ENCODE measurements at places on chromosomes 11 and 22.

GRCh38 chr11:112793416-112793815 is 167.8 kb upstream of the NCAM1 start:
- no peak for DNase-seq

DNA sequence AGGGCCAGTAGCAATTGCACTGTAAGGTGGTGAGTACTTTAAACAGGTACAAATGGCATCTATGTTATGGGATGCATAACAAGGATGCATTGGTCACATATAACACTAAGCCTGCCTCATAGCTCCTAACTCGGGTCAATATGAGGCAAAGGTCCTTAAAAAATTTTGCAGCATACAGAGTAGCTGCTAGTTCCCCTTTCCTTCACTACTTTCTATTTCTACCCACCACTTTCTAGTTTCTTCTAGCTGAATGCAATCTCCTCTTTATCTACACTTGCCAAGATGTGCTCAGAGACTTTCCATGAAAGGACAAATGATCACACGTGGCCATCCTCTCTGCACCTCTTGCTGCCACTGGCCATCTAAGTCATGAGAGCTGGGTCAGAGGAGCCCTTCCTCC is 9.8 kb downstream of the OR51F2 start:
- no peak for DNase-seq

DNA sequence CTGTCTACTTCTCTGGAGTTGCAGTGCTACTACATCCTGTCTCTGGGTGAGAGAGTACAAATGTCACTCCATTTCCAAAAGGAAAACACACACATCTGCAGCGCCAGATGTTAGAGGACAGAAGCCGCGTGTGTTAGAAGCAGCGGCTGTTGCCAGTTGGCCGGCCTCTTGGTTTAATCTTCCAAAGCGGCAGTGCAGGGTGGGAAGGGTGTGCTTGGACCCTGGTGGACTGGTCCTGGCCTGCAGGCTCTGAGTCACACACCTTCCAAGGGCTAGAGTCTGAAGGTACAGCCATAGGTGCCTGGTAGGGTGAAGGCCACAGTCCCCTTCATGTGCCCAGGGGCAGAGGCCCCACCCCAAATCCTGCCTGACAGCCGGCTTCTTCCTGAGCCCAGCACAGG is 99.8 kb downstream of the CTTN start:
- DNase-seq = no peak

- DNase-seq = no peak
Observed at GRCh38 chr11:106495046-106495445, 417.6 kb downstream of the AASDHPPT start.

DNA sequence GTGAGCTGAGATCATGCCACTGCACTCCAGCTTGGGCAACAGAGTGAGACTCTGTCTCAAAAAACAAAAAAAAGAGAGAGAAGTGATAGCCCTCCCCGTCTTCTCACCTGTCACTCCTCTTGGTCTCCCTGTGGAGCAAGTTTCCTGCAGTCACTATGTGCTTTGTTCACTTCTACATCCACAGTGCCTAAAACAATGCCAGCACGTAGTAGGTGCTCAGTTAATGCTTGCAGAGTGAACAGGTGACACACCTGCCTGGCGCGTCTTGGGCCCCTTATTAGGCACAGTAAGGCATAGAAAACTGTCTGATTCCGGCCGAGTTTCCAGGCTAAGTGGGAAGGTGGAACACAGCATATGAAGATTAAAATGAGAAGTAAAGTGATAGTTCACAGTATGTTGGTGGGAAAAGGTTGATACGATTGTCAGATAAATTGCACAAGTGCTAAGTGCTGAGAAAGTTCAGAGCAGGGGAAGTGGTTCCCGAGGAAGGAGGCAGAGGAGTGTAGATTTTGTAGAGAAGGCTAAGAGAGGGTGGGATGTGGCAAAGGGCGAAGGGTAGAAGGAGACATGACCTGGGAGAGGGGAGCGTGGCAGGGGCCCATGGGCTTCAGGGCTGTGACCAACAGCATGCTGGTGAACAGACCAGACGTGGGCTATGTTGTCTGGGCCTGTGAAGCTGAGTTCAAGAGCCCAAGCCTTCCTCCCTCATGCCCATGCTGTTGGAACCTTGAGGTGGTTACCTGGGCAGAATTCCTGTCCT is 41.9 kb downstream of the BCR start:
- DNase-seq = no peak

DNA sequence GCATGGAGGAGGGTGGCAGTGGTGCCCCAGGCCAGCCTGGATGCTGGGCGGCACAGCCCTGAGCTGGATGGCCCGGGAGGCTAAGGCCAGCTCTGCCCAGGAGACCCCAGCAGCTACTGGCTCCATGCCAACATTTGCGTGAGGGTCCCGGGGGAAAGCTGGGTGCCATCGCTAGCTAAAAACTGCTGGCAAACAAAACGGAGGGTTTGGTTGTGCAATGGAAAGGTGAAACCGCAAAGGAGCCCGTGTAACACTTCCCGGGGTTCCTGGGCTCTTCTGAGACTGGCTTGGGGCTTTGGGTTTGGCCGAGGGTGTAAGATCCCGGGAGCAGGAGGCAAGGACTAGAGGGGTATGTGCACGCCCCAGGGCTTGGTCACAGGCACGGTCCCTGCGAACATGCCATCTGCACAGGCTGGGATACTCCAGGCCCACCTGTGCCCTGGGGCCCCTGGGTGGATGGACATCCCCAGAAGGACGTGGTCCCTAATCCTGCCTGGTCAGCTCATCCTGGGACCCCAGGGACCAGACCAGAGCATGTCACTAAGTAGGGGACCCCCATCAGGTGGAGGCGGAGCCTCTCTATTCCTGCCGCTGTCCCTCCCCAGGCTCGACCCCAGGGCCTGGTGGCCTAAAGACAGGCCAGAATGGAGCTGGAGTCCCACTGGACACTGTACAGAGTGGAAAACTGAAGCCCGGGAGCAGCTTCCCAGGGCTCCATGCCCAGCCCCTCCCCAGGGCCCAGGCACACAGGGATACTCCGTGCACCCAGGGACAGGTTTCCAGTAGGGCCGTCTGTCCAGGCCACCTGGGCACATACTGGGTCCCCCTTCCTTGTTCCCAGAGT is 44.6 kb downstream of the IGF2 start:
- no peak for DNase-seq

- DNase-seq = no peak
Observed at GRCh38 chr11:73258104-73259035, 13.8 kb upstream of the P2RY6 start.

DNA sequence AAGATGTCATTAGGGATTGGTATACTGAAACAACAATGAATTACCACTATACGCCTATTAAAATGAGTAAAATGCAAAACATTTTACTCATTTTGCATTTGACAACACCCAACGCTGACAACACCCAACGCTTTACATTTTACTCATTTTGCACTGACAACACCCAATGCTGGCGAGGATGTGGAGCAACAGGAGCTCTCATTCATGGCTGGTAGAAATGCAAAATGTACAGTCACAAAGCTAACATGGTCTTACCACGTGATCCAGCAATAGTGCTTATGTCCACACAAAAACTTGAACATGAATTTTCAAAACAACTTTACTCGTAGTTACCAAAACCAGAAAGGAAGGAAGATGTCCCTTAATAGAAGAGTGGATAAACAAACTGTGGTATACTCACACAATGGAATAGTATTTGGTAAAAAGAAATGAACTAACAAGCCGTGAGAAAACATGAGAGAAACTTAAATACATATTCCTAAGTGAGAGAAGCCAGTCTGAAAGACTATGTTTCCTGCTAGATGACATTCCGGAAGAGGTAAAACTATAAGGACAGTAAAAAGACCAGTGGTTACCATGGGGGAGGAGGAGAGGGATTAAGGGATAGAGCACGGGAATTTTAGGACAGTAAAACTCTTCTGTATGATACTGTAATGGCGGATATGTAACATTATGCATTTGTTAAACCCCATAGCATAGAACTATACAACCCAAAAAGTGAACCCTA is 11.4 kb upstream of the MSANTD2 start:
- DNase-seq = no peak

DNA sequence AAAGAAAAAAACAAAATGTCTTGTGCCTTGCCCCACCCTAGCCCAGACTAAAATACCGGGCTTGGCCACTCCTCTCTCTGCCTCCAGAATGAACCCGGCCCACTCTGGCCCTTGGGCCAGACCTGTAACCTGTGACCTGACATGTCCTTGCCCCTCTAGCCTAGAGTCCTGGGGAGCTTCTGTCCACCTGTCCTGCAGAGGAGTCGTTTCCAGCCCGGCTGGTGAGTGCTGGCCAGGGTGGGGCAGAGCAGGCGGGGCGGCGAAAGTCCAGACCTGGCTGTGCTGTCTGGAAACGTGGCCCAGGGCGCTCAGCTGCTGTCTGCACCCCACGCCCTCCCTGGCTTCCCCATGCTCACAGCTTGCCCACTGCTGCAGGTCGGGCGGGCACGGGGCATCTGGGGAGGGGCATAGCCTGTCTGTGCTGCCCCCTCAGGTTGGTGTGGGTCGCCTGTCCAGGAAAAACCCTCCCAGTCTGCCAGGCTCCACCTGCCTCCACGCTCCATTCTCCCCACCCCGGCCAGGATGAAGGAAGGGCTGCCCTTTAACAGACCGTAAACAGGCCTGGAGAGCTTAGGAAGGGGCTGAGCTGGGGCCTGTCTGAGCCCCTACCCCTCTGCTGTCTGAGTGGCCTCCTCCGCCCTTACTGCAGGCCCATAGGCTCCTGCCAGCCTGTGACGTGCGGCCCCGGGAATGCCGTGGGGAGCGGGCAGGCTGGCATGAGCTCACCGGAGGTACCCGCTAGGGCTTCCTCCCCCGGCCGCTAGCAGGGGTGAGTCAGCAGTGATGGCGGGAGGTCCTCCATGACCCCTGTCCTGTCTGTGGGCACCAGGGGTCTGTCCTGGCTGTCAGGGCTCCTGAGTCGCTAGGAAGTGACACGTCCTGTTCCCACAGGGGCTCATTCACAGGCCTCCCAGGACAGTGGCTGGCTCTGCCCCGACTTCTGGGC is 1.9 kb downstream of the CD151 start:
- no peak for DNase-seq

GRCh38 chr11:134332189-134332631 is 422 bp downstream of the GLB1L2 start:
- DNase-seq = no peak

- no peak for DNase-seq
Observed at GRCh38 chr11:68448604-68449011, 11.9 kb upstream of the PPP6R3 start.

DNA sequence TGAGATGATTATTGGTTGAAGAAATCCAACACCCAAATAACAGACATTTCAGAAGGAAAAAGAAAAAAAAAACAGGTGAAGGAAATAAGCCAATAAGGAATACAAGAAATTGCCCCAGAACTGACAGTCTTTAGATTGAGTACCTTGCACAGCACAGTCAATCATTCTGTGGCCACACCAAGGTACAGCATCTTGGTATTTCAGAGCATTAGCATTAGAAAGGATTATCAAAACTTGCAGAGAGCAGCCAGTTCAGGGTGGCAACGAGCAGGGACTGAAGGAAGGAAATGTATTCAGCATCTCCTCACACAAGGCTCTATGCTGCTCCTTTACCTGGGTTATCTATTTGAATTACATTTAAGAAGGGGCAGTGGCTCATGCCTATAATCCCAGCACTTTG is 2.1 kb downstream of the ADA2 start:
- DNase-seq = no peak

DNA sequence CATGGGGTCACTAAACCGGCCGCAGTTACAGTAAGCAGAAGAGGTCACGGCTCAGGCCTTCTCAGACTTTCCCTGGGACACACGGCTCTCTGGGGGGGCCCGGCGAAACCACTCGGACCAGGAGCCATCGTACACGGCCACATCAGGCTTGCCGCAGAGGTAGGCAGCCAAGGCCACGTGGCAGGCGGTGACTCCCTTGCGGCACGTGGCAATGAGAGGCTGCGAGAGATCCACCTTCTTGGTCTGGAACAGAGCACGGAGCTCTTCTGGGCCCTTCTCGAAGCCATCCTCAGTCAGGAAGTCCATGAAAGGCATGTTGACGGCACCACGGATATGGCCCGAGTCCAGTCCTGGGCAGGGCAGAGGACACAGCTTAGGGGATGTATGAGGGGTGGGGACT is 8.3 kb downstream of the TST start:
- DNase-seq = no peak

- no peak for DNase-seq
Observed at GRCh38 chr11:10023212-10023611, 270.8 kb downstream of the SBF2 start.

DNA sequence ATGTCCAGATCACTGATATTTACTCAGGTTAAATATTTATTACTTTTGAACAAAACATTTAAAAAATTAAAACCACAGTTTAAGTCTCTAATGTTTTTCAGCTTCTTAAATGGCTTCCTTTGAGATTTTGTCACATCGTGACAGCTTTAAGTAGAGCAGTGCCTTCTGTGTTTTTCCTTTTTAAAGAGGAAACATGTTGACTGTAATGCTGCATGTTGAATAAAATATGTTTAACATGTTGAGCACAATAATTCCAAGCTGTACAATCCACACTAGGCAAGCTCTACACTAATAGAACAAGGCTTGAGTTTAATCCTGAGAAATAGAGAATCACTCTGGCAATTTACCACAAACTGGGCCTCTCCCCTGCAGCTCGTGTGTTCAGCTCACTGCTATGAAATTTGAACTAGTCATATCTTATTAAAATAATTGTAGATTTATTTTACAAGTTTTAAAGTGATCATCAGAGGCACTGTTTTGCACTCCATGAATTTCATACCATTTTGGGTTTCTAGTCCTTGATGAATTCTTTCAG is 368.3 kb downstream of the SOX6 start:
- DNase-seq = no peak

GRCh38 chr11:70587075-70587389 is 188.7 kb downstream of the CTTN start:
- no peak for DNase-seq

GRCh38 chr11:19979519-19979845 is 180.8 kb downstream of the DBX1 start:
- no peak for DNase-seq

DNA sequence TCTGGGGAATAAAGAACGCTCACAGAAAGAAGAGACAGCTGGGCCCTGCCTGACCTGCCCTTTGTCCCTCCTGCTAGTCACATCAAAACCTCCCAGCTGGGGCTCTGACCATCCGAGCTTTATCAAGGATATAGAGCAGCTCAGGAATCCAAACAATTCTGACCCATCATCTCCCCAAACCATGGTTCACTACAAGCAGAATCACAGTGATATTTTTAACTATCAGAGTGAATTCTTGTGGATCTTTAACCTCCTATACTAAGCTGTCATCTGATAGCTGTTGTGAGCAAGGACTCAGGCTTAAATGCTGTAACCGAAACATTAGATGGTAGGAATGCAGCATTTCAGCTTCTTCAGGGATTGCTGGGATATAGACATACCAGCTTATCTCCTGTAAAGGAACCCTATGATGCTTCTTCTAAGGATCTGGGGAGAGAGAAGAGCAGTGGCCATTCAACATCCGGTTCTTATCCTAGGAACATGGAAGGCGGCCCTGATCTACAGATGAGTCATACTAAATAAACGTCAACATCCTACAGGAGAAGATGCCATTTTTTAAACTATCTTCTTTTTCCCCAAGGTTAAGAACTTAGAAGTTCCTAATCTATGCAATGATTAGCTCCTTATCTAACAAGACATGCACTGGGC is 84.7 kb upstream of the AKIP1 start:
- DNase-seq = no peak

GRCh38 chr11:109435121-109435742 is 13.2 kb downstream of the C11orf87 start:
- DNase-seq = no peak

- peak; percentile 23 for DNase-seq
Observed at GRCh38 chr11:104609311-104610085, 288.8 kb downstream of the CASP12 start.
